Dermis lymphatic vessel endothelial cell (primary cell): ENCODE measurements at places on chromosomes 12 and 14. TPM values are rescaled to one million over a fixed set of nuclear protein-coding genes. Genes with fewer than 3 reads are reported as not detected.

The KRAS gene
- 39.6 and 43.5 TPM in 2 replicates for total RNA-seq

The OR8S1 gene
- not detected in 2 replicates for total RNA-seq

The TAS2R42 gene
- not detected in 2 replicates for total RNA-seq

The IAPP gene
- not detected in 2 replicates for total RNA-seq

The PTPRR gene
- total RNA-seq, result 0.09 and 0.22 TPM in 2 replicates

The NANOG gene
- total RNA-seq, result not detected in 2 replicates

The SLC6A12 gene
- total RNA-seq, result 0.11 and 0.26 TPM in 2 replicates

The RDH16 gene
- 0.09 TPM in 1 of 2 replicates, not detected in the other for total RNA-seq

The CD163L1 gene
- 16.1 and 19.0 TPM in 2 replicates for total RNA-seq

The CFAP54 gene
- total RNA-seq, result 5.3 and 8.4 TPM in 2 replicates

The LTB4R2 gene
- total RNA-seq, result 2.3 and 3.1 TPM in 2 replicates

The NABP2 gene
- total RNA-seq, result 16.1 and 19.8 TPM in 2 replicates

The CCDC198 gene
- not detected in 2 replicates for total RNA-seq

The FOXM1 gene
- 1.3 TPM in 2 replicates for total RNA-seq

The BLTP3B gene
- total RNA-seq, result 8.7 and 15.0 TPM in 2 replicates

The NPAS3 gene
- total RNA-seq, result 0.34 and 0.43 TPM in 2 replicates

The CLEC14A gene
- total RNA-seq, result 83.6 and 149 TPM in 2 replicates

The ACOT6 gene
- not detected in 2 replicates for total RNA-seq

The SDS gene
- 0.11 TPM in 1 of 2 replicates, not detected in the other for total RNA-seq

The TMEM179 gene
- total RNA-seq, result not detected in 2 replicates

The AICDA gene
- total RNA-seq, result not detected in 2 replicates

The KRT6C gene
- total RNA-seq, result under 0.01 TPM in 1 of 2 replicates, not detected in the other

The KHNYN gene
- total RNA-seq, result 43.3 and 49.2 TPM in 2 replicates

The LTBP2 gene
- total RNA-seq, result 5.0 and 5.1 TPM in 2 replicates

The FAM90A1 gene
- under 0.01 TPM in 1 of 2 replicates, not detected in the other for total RNA-seq

The CEBPE gene
- not detected in 2 replicates for total RNA-seq
